ENCODE measurements at places on chromosomes 2 and 18. TPM values are rescaled to one million over a fixed set of nuclear protein-coding genes. Genes with fewer than 3 reads are reported as not detected.

RAD51AP2 gene
- total RNA-seq, result not detected

AMER3 gene
- total RNA-seq, result not detected

DNA sequence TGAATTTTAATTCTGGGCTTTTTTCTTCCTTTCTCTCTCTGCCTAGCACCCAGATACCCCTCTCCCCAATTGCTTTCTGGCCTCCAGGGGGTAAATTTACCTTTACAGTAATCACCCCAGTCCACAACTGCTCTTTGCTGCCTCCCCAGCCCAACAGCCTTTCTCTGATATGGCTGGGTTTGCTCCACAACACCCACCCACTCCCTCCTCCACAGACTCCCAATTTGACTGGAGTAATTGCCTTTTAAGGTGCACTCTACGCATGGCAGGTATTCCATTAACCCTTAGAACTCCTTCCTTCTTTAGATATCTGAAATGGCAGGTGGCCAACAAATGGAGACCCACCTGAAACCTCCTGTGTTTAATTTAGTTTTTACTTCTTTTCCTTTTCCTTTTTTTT, 3.6 kb downstream of the CELF4 start:
- H3K27ac ChIP-seq, result no peak overlapping the region
- DNase-seq, result no peak
- H3K4me3 ChIP-seq, result no peak overlapping the region
- H3K4me1 ChIP-seq, result peaks cover 3% of the 10 kb centered on the region
- H3K27me3 ChIP-seq, result peaks cover 26% of the 10 kb centered on the region
- H3K36me3 ChIP-seq, result no peaks in the 10 kb centered on the region

SLC23A3 gene
- total RNA-seq, result 16.6 TPM

DNA sequence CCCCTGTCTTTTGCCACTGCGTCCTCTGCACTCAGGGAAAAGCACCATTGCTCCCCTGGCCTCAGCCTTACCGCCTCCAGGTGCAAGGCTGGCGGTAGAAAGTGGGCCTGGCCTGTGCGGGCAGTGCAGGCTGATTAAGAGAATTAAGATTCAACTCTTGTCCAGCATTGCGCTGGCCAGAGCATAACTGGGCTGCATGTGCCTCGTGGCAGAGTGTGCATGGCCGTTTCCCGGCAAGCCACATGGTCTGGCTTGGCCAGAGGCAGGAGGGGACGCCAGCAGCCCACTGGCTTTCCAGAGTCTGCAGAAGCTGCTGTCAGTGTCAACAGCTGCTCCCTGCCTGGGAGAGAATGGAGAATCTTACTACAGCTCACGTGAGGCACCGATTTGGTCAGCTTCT, 12.3 kb downstream of the NTSR2 start:
- H3K27me3 ChIP-seq, result peaks cover 7% of the 10 kb centered on the region
- DNase-seq, result no peak
- no peak overlapping the region for H3K27ac ChIP-seq
- no peak overlapping the region for H3K4me3 ChIP-seq
- no peaks in the 10 kb centered on the region for H3K36me3 ChIP-seq

DNA sequence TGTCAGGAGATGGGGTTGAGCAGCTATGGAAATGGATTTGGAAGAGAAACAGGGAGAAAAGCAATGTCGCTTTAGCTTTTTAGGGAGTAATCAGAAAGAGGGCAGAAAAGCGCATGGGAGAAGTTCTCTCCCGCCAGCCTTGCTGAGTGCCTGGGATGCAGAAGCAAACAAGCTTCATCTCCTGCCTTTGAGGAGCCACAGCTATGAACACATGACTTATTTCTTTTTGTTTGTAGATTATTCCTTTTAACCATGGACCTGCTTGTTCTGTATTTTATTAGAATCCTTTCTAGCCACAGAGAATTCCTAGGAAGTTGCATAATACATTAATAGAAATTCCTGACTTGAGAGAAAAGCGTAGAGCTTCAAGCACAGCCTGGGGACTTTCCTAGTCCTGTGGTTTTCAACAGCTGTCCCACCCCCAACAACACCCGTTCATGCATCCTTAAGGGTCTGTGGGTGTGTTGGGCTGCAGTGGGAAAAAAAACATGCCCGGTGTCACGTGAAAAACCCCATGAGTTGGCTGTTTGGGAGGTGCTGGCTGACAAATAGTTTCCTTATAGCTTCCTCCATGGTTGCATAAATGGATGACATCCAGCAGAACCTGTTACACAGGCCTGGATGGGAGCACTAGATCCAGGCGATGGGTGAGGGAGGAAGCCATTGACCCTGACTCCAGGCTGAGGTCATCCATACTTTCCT, 14.9 kb downstream of the SLC9A4 start:
- no peak for DNase-seq
- no peaks in the 10 kb centered on the region for H3K36me3 ChIP-seq
- H3K4me1 ChIP-seq, result no peaks in the 10 kb centered on the region
- H3K27ac ChIP-seq, result no peak overlapping the region

- no peak overlapping the region for H3K27ac ChIP-seq
- peaks cover 15% of the 10 kb centered on the region for H3K27me3 ChIP-seq
- H3K4me3 ChIP-seq, result no peak overlapping the region
- H3K36me3 ChIP-seq, result no peaks in the 10 kb centered on the region
- DNase-seq, result no peak
Measured at GRCh38 chr2:15936277-15937104, 3.9 kb upstream of the MYCN start.

ASB18 gene
- total RNA-seq, result not detected

- no peaks in the 10 kb centered on the region for H3K36me3 ChIP-seq
- no peak for DNase-seq
- H3K4me3 ChIP-seq, result no peak overlapping the region
Measured at GRCh38 chr2:49931241-49931640, 776.9 kb upstream of the FSHR start.

All from B cell (primary cell).